ENCODE measurements at places on chromosomes 6 and 20.
A peak's percentile ranks its signal among the peaks of the same experiment; 100 is the strongest.

DNA sequence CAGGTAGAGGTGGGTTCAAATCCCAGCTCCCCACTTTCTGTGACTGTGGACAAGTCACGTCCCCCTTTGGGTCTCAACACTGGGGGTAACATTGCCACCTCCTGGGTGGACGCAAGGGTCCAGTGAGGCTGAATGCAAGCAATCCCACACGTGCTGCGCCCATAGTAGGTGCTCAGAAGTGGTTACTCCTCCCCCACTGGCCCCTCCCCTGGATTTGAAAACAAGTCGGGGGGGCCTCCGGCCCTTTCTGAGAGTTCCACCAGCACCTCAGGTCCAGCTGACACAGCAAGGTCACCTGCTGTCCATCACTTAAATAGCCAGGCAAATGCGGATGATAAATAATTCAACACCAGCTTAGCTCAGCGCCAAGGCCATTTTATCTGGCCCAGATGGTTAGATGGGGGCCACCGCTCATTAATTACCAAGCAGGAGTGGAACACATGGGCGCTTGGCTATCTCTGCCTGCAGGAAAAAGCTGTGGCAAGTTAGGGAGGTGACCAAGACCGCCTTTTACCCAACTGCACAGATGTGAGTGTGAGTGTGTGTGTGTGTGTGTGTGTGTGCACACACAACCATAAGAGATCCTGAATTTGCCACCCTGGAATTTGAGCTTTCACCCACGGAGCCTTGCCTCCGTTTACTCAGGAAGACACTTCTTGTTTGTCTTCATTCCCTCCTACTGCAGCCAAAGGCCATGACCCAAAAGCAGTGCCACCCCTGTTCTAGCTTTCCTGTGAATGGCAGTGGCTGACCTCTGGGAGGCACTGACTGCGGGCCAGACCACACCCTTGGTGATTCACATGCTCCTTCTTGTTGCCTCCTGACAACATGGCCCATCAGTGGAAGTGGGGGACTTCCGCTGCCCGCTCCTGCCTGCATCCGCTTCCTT is 34.7 kb upstream of the KCNB1 start:
- DNase-seq: no peak

DNA sequence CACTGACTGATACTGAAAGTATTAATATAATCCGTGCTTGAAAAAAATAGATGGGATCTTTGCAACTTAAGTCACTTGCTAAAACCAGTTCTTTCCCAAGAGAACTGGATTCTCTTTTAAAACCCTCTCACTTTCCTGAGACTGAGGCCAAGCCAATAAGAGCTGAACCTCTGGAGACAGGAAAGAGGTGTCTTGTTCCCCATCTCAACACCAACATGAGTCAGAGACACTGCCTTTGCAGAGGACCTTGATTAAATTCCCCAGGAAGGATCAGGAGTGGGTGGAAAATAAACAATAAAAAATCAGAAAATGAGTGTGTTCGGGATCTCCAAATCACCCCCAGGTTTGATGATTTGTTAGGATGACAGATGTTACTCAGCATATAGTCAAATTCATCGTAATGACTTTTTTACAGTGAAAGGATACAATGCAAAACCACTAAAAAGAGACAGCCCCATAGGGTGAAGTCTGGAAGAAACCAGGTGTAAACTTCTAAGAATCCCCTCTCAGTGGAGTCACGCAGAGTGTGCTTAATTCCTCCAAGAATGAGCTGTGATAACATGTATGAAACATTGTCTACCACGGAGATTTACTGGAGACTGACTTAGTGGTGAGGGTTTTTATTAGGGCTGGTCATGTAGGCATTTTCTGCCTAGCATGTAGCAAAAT is 122.8 kb upstream of the BEND3 start:
- peak; percentile 16 for DNase-seq

GRCh38 chr6:1486387-1486786 is 97.0 kb downstream of the FOXF2 start:
- no peak for DNase-seq

- DNase-seq: peak; percentile 37
Observed at GRCh38 chr6:145139140-145139850, 596.0 kb downstream of the EPM2A start.

GRCh38 chr20:14343491-14344065 is 6.2 kb upstream of the FLRT3 start:
- DNase-seq: no peak

DNA sequence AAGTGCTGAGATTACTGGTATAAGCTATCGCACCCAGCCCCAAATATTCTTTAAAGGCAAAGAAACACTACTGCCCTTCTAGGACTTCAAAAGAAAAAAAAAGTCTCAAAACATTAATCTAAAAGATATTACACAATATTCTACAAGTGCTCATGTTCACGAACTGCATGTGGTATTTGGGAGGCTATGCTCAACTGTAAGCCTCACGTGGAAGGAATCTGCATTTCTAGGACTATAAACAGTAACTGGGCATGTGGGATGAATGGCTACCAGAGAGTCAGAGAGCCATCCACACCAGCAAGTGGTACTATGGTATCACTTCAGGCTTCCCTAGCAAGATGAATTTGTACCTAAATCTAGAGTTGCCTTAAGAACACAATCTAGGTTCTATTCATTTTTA is 50.0 kb downstream of the FKBP5 start:
- no peak for DNase-seq

GRCh38 chr6:143545976-143546547 is 34.5 kb upstream of the FUCA2 start:
- DNase-seq: peak; percentile 44
